GM12878 (cell line): ENCODE measurements at places on chromosomes 11 and 22. TPM values are rescaled to one million over a fixed set of nuclear protein-coding genes. Genes with fewer than 3 reads are reported as not detected.

PSMA1 gene
- total RNA-seq, result 185 TPM in 2 replicates

LRRC10B gene
- total RNA-seq, result not detected in 2 replicates

FOLR2 gene
- total RNA-seq, result 1.4 and 1.5 TPM in 2 replicates

KRTAP5-4 gene
- not detected in 2 replicates for total RNA-seq

VPREB1 gene
- not detected in 2 replicates for total RNA-seq

CAVIN3 gene
- 7.8 and 8.6 TPM in 2 replicates for total RNA-seq

ATXN10 gene
- 166 and 174 TPM in 2 replicates for total RNA-seq

IGLL1 gene
- total RNA-seq, result not detected in 2 replicates

MRGPRE gene
- not detected in 2 replicates for total RNA-seq

SHANK3 gene
- 0.08 and 0.10 TPM in 2 replicates for total RNA-seq

OR5P2 gene
- not detected in 2 replicates for total RNA-seq

OR1S2 gene
- total RNA-seq, result not detected in 2 replicates

HDAC10 gene
- total RNA-seq, result 42.4 and 48.6 TPM in 2 replicates

APOBEC3B gene
- total RNA-seq, result 24.3 and 26.3 TPM in 2 replicates

PEX16 gene
- total RNA-seq, result 41.5 and 42.2 TPM in 2 replicates

BTG4 gene
- total RNA-seq, result not detected in 2 replicates

EIF1AD gene
- total RNA-seq, result 40.5 and 42.3 TPM in 2 replicates

OR51I2 gene
- not detected in 2 replicates for total RNA-seq

KRTAP5-9 gene
- total RNA-seq, result not detected in 2 replicates
